Urothelium cell line (cell line): ENCODE measurements at places on chromosomes 2 and 18.

- no peak for DNase-seq
Measured at GRCh38 chr2:134283661-134284060, 29.8 kb downstream of the MGAT5 start.

DNA sequence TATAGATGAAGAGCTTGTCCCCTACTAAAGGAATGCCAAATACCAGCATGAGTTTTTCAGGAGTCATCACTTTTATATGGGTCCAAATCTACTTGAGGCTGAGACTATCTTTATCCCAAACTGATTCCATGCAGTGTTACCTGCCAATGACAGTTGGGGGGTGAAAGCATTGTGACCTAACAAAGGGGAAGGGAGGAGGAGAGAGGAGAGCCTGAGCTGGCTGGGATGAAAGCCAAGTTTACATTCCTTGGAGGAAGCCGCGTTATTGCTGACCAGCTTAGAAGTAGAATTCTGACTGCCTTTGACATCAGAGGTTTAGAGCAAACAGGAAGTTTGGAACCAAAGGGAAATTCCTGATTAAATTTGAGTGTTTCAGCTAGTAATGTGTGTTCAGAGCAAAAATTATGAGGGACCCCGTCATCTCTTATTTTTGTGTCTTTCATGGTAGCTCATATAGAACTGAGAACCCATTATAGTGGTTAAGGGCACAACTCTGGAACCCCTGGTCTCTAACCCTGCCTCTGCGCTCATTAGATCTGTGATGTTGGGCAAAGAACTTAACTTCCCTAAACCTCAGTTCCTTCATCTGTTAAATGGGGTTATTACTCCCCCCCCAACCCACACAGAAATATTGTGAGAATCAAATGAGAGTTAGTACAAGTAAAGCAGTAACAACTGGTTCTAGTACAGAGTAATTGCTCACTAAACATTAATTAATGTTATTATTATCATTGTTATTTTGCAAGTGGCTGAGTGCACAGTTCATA is 199.3 kb upstream of the EPAS1 start:
- peak; percentile 91 for DNase-seq

GRCh38 chr2:160836755-160837154 is 323.5 kb upstream of the TANK start:
- DNase-seq, result peak; percentile 78

DNA sequence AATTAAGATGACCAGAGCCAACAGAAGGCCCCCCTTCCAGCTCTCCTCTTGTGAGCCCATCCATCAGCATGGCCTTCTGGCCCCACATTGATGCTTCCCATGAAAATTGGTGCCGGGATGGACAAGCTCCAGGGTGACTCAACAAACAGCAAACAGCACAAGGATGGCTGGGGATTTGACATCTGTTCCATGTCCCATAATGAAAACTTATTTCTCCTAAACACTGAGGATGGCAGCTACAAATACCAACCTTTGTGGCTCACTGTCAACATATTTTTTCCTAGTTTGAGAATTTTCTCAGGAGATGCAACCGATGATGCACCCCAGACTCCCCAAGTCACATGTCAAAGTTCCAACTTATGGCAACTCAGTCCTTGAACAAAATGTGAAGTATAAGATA is 169.6 kb upstream of the SIX2 start:
- no peak for DNase-seq

GRCh38 chr2:25552318-25552717 is 121.1 kb downstream of the DTNB start:
- DNase-seq, result no peak

DNA sequence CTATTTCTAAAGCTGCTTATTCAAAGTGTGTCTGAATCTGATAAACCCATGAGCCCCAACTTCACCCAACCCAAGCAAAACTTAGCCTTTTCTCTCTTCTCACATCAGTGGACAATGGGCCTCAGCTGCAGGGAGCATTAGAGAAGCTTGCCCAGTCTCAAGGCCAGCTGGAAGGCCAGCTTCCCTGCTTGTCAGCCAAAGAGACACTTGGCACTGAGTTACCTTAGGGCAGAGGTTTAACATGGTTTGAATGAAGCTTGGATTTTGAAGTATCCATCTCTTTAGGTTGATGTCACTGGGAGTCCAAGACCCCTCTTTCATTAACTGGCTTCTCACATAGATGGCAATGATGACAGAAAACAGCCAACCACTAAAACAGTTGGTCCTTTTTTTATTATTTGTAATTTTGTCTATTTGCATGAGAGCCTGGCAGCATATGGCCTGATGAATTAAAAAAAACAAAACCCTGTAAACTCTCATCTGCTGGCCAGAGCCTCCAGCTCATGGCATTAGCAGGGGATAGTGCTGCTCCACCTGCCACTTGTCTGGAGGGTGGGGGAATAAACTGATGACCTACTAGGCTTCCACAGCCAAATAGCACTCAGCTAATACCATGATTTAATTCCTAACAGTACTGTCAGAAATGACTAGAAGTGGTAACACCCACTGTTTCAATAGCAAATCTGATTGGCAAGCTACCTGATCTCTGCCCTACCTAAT is 137.0 kb downstream of the UBE2E3 start:
- no peak for DNase-seq

GRCh38 chr2:80058562-80058961 is 246.0 kb downstream of the LRRTM1 start:
- no peak for DNase-seq

DNA sequence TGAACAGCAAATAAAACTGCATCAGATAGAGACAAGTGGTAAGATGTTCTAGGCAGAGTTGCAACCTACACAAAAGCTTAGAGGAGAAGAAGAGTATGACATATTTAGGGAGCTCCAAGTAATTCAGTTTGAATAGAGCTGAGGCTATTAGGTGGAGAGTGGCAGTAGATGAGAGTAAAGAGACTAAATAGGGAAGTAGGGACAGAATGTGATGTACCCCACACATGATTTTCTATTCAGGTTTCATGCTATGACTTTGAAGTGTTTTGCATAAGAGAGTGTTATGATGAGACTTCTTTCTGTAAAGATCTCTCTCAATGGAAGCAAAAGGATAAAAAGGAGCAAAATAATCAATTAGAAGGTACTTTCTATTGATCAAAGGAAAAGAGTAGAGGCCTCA is 206.8 kb upstream of the ERBB4 start:
- no peak for DNase-seq

- DNase-seq, result no peak
Measured at GRCh38 chr2:168753765-168754329, 48.6 kb upstream of the NOSTRIN start.

GRCh38 chr18:34492652-34493051 is 217.4 kb upstream of the DTNA start:
- peak; percentile 11 for DNase-seq

- DNase-seq, result peak; percentile 18
Measured at GRCh38 chr18:23422751-23423418, 30.2 kb upstream of the RIOK3 start.

GRCh38 chr18:28714498-28714897 is 537.6 kb upstream of the CDH2 start:
- DNase-seq, result no peak
